ENCODE measurements at places on chromosomes 1 and 21.

GRCh38 chr1:64505944-64506655, 36.2 kb downstream of the CACHD1 start:
- DNase-seq, result peak; percentile 11

GRCh38 chr21:46626536-46626935, 8.9 kb upstream of the PRMT2 start:
- no peak for DNase-seq

- no peak for DNase-seq
Measured at GRCh38 chr21:45883090-45883489, 98.5 kb upstream of the COL6A1 start.

- DNase-seq, result no peak
Measured at GRCh38 chr1:14915356-14916054, 238.0 kb upstream of the TMEM51 start.

DNA sequence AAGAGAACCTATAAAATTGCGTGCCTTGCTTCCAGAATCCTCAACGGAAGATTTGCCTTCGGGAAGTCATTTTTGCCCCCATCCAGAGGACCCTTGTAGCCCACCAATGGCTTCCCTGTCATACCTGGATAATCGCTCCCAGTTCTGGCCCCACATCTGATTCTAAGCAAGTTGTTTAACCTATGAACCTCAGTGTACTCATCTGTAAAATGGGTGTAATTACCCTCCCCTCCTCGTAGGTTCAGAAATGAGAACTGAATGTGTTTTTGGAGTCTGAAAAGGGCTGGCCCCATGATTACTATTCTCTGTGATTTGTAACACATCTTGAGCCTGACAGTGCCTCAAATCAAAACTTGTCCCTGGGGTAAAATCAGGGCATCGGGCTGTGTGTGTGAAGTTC, 81.6 kb upstream of the TMEM51 start:
- DNase-seq, result no peak

DNA sequence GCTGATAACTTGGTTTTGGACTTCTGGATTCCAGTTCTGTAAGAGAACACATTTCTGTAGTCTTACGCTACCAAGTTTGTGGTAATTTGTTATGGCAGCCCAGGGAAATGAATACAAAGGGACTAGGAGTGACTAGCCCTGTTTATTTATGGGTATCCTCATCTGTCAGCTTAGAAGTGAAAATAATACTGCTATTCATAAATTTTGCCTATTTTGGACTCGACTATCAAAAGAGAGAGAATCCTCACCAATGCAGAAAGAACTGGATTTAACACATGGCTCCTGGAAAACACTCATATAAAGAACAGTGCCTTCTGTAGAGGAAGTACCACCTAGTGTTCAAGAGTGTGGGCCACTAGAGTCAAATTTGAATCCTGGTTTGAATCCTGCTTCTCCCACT, 22.6 kb downstream of the HSD11B1 start:
- DNase-seq, result no peak

DNA sequence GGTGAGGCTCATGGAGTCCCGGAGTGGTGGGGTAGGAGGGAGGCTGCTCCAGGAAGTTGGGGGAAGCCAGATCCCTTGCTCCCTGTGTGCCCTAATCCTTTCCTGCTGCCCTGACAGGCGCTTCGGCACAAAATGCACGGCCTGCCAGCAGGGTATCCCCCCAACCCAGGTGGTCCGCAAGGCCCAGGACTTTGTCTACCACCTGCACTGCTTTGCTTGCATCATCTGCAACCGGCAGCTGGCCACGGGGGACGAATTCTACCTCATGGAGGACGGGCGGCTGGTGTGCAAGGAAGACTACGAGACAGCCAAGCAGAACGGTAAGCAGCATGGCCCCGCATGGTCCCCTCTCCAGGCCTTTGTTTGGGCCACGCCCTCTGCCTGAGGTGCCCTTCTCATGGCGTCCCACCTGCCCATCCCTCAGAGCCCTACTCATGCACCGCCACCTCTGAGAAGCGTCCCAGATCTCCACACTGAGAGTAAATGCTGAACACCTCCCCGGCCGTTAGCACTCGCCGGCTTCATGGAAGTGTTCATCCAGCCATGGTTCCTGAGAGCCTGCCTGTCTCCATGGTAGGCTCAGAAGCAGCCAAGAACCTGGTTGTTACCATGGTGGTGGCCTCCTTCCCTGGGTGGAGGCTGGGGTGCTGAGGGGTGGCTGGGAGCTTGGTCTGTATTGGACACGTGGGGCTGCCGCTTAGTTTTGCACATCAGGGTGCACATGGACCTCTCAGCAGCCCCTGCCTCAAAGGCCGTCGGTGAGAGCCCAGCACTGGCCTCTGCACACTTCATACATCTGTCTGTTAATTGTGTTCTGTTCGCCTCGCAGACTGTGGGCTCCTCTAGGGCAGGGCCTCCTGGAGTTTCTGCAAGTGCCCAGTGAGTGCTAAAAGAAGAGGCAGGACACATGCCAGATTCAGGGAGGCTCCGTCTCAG, 36.5 kb downstream of the LHX4 start:
- DNase-seq, result no peak

DNA sequence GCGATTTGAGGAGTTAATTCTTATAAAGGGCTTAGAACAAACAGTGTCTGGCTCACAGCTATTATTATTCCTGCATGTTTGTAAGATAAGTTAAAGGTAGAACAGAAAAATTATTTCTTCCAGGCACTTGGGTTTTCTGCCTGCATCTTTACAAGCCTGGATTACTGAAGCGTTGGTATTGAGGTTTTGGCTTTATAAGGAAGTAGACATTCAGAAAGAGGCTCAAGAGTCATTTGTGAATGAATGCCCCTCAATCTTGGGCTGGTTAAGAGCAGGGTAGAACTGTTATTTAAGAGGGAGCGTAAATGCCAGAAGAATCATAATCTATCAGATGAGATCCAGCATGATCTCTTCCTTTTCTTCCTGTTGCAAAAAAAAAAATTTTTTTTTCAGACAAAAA, 77.3 kb upstream of the ARID1A start:
- DNase-seq, result no peak

DNA sequence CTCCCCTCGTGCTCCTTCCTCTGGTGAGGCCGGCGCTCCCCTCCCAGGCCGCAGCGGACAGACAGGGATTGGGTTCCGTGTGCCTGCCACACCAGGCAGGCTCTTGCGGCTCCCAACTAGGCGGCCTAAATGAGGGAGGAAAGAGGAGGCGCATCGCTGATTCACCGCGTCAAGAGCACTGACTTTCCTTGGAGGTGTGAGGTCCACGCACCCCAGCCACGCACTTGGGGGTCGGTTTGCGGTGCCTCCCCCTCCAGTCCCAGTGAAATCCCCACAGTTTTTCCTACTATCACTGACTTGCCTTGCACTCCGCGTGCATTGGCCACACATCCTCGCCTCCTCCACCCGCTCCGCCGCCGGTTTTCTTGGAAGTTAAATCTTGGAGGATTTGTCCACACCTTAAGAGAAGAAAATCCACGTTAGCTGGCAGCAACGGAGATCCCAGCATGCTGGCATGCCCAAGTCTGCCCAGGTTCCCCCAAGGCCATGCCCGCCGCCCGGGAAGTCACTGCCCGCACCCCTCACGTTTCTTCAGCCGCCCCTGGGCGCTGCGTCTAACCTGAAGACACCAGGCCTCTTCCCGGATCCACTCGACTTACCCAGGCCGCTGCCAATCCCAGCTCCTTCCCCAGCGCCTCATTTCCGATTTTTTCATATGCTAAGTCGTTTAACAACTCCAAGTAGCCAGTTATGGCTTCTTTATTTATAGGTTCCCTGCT, 1.1 kb upstream of the FOXD3 start:
- DNase-seq, result no peak

GRCh38 chr1:246698466-246699094, 25.6 kb upstream of the SCCPDH start:
- no peak for DNase-seq

GRCh38 chr21:46064870-46065214, 33.1 kb upstream of the COL6A2 start:
- DNase-seq, result no peak

All from LNCaP clone FGC (cell line).